ENCODE measurements at places on chromosomes 7 and 10.
A peak's percentile ranks its signal among the peaks of the same experiment; 100 is the strongest.

- no peak for DNase-seq
These were observed 24.4 kb upstream of the ZMIZ2 start for GRCh38 chr7:44724276-44724675.

DNA sequence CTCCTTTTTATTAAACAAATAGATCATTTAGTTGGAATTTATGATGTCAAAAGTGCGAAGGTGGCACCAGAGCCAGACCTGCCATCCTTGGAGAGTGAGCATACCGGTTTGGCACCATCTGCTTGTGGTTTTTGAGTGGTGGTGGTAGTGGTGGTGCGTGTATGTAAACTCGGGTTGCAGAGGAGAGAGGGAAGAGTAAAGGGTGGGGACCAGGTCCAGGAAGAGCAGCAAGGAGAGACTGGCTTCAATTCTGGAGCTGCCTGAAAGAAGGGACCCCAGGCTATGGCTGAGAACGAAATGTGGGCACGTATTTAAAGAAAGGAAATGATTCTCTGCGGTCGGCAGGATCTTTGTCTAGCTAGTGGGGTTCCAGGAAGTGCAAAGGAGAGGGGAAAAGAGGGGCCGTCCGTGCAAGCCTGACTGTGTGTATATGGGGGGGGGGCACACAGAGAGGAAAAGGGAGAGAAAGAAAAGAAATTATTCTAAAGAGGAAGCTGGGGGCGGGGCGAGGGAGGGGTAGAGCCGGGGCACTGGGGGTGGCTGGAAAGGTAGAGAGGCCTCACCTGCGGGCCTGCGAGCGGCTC is 448 bp upstream of the GOLGA7B start:
- DNase-seq = peak; percentile 88

- DNase-seq = peak; percentile 13
These were observed 194.7 kb upstream of the SEMA3A start for GRCh38 chr7:84389242-84389641.

DNA sequence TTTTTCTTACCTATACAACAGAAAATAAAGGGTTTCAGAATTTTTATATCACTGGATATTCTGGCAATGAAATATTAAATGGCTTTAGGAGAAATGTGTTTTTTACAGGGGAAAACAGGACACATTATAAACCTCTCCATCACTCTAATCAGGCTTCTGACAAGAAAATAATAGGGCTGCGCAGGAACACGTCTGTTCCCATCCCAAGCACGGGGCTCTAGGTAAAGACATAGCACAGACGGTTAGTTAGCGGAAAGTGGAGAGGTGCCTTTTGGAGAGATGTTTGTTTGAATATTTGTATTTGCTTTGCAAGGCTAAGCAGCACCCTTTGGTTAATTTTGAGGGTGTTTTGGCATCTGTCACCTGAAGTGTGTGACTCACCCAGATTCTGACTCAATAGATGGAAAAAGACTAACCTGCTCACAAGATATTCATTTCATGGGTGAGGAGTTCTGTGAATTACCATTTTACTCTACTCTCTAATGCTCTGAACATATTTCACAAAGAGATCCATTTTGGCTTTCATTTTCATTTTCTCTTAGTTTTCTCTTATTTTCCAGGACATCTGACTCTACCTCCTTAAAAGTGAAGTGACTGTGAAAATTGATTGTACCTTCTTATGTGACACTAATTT is 174.5 kb upstream of the AKR1E2 start:
- DNase-seq = peak; percentile 37

DNA sequence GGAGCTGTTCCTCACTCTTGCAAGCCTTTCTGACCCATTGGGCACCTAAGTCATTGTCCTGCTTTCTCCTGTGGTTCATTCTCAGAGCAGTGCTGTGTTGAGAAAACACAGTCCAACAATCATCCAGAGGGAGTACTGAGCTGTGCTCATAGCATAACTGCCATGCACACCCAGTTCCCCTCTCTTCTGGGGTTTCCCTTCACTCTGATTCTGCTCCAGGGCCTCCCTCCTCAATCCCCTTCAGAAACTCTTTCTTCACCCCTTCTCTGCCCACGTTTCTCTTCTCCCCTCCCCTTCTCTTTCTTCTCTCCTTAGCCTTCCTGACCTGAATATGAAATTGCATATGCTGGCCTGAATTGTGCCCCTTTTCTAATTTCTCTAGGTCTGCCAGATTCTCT is 155.8 kb downstream of the AOAH start:
- no peak for DNase-seq

GRCh38 chr7:15554081-15554480 is 7.7 kb downstream of the AGMO start:
- DNase-seq = no peak

- DNase-seq = no peak
These were observed 64.0 kb upstream of the CTTNBP2 start for GRCh38 chr7:117937049-117937752.

GRCh38 chr7:28458732-28459131 is 46.4 kb downstream of the CREB5 start:
- no peak for DNase-seq

- peak; percentile 19 for DNase-seq
These were observed 11.0 kb upstream of the AHCYL2 start for GRCh38 chr7:129213828-129214227.

Measured in NCI-H2171 treated with DMSO at 0.1 percent for 48 hours (cell line).